ENCODE measurements at places on chromosomes 11 and 22.

DNA sequence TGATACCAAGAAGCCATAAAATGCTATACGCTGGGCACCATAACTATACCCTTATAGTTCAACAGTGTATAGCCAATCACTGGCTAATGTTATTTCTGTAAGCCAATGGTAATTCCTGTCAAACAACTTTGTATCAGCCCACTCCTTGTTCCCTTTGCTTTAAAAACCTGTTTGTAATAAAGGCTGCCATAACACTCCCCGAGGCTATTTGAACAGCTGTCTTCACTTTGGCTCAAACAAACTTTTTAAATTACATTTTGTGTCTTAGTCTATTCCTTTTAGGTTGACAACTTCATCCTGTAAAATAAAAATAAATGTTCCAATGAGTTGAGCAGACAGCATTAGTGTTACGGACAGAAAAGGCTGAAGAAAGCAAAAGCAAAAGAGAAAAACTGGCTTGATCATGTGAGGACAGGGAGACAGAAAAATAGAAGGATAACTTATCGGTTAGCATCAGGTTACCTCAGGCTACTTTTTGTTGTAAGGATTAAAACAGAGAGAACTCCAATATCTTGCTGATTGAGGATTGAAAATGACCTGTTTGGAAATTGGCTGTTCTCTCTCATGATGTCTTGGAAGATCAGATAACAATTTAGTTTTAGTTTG lies 95.0 kb downstream of the AASDHPPT start:
- DNase-seq, result no peak

DNA sequence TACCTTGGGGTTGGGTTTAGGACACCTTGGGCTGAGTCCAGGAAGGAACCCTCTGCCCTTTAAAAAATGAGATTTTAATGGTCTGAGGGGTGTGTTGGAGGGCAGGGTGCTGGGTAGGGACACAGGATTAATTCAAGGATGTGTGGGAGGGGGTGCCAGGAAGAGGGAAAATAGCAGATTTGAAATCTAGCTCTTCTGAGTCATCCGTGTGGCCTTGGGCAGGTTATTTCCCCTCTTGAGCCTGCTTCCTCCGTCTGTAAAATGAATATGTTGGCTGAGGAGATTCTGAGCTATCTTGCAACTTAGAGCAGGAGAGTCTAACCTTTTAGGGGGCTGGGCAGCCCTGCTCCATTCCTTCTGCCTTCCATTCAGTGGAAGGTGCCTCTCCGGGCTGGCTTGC lies 3.0 kb downstream of the TSPAN18 start:
- DNase-seq, result no peak

DNA sequence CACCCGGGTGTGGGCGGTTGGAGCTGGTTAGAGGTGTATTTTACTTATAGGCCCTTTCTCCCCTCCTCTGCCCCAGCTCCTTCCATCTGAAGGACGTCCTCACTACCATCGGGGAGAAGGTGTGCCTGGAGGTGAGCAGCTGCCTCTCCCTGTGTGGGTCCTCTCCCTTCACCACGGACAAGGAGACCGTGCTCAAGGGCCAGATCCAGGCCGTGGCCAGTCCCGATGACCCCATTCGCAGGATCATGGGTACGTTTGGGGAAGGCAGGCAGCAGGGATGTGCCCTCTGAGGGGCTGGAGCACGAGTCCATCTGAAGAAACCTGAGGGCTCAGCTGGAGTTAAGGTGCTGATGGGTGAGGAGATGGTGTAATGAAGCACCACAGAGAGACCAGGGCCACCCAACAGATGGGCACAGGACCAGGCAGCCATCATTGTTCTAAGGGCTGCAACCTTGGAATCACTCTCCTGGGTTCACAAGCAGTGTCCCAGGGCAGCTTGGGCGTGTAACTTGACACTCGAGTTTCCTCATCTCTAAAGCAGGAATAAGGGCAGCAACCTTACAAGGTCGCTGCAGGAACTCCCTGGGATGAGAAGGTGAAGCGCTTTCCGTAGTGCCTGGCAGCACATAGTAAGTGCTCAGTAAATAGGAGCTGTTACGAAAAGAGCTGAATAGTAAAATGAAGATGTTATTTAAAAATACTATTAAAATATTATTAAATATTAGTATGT lies 29.4 kb downstream of the TCP11L1 start:
- DNase-seq, result no peak

DNA sequence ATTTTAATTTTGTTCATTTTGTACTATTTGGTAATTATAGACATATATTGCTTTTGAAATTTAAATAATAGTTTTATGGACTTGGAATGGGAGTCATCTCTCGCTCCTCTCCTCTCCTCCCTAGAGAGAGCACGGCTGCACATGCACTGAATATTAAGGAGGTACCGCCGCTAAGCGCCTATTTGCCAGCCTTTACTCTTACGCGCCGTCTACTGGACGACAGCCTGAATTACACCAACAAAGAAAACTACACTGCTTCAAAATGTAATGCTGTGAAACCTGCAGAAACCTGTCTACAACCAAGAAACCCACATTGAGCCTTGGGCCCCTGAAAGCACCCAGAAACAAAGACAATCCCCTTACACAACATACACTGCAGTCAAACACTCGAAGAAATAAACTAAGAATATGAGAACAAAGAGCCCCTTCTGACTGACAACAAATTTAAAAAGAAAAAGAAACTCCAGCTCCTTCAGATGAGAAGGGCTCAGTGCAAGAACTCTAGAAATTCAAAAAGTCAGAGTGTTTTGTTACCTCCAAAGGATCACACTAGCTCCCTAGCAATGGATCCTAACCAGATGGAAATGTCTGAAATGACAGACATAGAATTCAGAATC lies 737.2 kb downstream of the LRRC4C start:
- DNase-seq, result no peak

DNA sequence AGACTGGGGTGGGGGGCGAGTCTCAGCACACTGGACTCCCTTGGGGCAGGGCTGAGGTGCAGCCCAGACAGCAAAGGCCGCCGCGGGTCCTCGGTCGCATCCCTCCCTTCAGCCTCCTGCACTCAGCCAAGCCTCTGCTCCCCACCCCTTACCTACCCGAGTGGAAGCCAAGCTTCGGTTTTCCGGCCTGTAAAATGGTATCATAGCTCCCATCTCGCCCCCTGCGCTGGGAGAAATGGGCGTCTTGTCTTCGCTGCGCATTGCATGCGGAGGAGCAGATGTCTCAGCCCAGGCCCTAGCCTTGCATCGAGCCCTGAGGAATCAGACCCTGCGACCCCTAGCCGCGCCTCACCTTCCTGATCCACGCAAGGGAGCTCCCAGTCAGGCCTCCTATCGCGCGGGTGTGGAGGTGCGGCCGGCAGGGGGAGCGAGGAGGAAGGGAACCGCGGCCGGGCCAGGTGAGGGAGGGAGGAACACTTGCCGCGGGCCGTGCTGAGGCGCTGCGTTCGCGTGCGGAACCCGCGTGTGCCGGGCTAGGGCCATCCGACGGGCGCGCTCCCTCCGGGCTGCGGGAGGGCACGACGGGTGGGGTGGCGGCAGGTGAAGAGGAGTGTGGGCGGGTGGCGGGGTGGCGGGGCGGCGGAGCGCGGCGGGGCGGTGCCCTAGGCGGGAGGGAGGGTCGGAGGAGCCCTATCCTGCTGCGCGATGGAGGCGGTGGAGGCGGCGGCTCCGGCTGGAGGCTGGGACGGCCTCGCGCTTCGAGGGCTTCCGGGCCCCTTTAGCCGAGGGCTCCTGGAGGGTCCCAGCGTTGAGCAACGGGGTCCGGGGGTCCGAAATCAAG lies 4.1 kb upstream of the TBX1 start:
- peak; percentile 66 for DNase-seq

GRCh38 chr22:42500161-42500835 lies 19.3 kb downstream of the RRP7A start:
- DNase-seq, result peak; percentile 78

DNA sequence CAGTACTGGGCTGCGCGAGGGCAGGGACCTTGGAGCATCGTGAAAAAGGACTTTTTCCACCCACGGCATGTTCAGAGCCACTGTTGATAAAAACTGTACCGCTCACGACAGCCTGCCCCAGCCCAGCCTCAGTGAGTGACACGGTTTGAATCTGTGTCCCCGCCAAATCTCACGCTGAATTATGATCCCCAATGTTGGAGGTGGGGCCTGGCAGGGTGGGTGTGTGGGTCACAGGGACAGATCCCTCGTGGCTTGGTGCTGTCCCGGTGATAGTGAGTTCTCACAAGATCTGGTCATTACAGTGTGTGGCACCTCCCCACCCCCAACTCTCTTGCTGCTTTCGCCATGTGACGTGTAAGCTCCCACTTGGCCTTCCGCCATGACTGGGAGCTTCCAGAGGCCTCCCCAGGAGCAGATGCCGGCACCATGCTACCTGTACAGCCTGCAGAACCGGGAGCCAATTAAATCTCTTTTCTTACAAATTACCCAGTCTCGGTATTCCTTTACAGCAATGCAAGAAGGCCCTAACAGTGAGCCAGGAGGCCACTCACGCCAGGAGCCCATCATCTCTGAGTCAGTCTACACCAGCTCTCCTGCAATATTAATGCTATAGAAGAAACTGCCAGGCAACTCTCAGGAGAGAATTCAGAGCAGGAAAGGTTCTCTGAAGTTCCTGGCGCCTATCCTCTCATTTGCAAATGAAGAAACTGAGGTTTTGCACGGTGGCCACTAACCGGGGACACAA lies 1.3 kb downstream of the TOLLIP start:
- no peak for DNase-seq

DNA sequence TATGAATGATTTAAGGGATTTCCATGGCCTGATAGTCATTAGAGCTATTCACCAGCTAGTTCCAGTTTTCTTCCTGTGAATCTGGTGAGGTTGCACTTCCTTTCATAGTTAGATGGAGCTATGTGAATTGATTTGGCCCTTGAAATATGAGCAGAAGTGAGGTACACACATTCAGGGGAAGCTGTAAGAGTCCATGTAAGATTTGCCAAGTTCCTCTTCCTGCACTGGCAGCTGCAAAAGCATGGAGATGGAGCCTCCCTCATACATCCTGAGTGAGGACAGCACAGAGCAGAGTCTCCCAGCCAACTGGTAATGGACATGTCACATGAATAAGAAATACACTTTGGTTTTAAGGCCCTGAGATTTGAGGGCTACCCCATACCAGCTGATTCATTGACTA lies 111.7 kb downstream of the CD44 start:
- no peak for DNase-seq

- DNase-seq, result no peak
These were observed 2.0 kb upstream of the VSIG10L2 start for GRCh38 chr11:125943661-125944349.

DNA sequence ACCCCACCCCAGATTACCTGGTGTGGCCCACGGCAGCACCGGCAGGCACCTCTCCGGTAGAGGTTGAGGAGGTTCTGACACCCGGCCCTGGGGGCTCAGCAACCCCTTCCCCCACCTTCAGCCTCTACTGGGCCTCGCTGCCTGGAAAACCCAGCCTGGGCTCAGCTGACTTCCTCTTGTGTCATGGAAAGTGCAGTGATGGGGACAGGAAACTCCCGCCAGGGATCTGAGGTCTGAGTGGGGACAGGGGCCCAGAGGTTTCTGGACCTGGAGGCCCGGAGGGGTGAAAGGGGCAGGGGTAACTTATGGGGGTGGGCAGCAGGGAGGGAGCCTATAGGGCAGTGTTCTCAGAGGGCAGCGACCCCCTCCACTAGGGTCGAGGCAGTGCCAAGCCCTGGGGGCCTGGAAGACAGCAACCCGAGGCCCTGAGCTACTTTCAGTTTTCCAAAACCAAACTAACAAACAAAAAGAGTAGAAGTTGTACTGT lies 10.0 kb upstream of the CD5 start:
- peak; percentile 46 for DNase-seq

DNA sequence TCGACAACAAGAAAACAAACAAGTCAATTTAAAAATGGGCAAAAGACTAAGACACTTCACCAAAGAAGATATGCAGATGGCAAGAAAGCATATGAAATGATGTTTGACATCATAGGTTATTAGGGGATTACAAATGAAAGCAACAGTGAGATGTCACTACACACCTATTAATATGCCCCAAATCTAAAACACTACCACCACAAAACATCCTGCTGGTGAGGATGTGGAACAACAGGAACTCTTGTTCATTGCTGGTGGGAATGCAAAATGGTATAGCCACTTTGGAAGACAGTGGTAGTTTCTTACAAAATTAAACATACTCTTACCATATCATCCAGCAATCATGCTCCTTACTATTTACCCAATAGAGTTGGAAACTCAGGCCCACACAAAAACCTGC lies 29.0 kb downstream of the PRRG4 start:
- no peak for DNase-seq

GRCh38 chr11:27285761-27286160 lies 77.3 kb downstream of the CCDC34 start:
- DNase-seq, result no peak

- no peak for DNase-seq
These were observed 27.8 kb downstream of the RELT start for GRCh38 chr11:73404048-73404447.

DNA sequence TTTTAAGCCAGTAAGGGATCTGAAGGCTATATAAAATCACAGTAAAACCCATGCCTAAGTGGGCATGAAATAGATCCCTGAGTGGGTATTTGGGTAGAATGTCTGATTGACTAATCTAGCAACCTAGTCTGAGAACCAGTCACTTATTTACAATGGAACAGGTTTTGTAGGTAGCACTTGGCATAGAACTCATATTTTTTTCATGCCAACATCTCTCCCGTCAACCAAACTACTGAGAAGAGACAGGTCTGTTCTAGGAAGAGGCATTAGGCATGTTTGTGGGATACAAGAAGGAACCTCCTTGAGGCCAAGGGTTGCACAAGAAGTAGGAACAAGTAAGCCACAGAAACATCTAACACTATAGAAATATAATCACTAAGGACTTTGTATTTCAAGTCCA lies 840.4 kb upstream of the TENM4 start:
- DNase-seq, result no peak

DNA sequence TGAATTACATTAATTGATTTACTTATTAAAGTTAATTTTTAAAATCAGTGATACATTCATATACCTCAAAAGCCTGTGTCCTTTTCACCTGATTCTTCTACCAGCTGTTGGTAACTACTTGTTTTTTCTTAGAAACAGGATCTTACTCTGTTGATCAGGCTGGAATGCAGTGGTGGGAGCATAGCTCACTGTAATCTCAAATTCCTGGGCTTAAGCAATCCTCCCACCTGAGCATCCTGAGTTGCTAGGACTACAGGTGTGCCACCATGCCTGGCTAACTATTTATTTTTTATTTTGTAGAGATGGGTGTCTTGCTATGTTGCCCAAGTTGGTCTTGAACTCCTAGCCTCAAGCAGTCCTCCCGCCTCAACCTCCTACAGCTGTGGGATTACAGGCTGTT lies 4.7 kb downstream of the TRIM44 start:
- DNase-seq, result no peak

- DNase-seq, result no peak
These were observed 1097.2 kb upstream of the TENM4 start for GRCh38 chr11:80538040-80538439.

GRCh38 chr11:121577106-121577848 lies 124.5 kb upstream of the SORL1-AS1 start:
- no peak for DNase-seq

DNA sequence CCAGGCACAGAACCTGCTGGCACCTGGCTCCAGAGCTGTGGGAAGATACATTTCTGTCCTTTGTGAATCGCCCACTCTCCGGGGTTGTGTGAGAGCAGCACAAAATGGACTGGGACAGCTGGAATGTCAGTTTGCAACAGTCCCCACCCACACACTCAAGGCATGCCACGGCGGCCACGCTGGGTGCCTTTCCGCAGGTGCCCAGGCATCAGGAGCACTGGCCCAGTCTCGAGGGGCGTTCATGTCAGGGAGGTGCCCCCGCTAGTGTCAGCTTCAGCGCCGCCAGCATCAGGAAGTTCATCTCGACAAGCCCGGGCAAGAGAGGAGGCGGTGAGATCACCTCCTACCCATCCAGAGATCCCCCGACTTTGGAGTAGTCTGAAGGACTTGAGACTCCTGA lies 2.1 kb downstream of the TP53AIP1 start:
- no peak for DNase-seq
